ENCODE measurements at places on chromosomes 7 and 10.

GRCh38 chr7:128714701-128715495 is 24.3 kb upstream of the CALU start:
- no peak for DNase-seq

GRCh38 chr10:71465551-71466252 is 69.0 kb downstream of the CDH23 start:
- no peak for DNase-seq

- DNase-seq: no peak
Observed at GRCh38 chr10:6171881-6172695, 30.6 kb upstream of the PFKFB3 start.

DNA sequence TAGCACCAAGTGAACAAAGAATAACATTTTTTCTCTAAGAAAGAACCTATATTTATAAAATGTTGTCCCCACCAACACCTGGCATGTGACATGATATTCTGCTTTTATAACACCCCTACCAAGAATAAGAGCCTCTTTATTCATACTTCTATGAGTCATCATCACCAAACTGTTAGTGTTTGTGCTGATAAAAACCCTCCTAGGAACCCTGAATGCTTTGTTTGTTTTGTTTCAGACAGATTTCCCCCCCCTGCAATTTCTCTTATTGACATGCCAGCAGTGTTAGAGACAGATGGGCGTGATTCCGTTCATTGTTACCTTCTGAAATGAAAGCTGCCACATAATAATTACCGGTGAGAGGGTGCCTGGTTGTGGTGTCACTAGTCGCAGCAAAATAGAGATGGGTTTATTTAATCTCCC is 651.1 kb downstream of the SORCS1 start:
- no peak for DNase-seq

GRCh38 chr7:65269150-65269856 is 104.4 kb upstream of the ZNF92 start:
- DNase-seq: no peak

DNA sequence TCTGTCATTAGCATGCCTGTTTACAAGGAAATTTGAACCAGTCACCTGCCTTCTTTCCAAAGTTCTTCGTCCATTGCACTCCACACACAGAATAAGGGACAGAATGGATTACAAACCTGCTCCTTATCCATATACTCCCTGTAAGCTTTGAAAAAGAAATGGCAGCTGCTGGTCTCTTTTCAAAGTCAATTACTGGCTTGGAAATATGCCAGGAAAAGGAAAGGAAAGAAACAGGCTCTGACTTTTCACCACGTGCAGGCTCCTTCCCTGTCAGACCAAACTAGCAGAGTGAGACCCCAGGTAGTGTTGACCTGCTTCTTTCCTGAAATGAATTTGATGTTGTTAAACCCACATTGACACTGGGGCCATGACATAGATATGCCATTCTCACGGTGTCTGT is 84.5 kb downstream of the LHFPL3 start:
- DNase-seq: no peak

GRCh38 chr10:130493021-130493420 is 356.8 kb downstream of the GLRX3 start:
- DNase-seq: no peak

Data from HL-60 (cell line).